ENCODE measurements at places on chromosomes 5 and 9. TPM values are rescaled to one million over a fixed set of nuclear protein-coding genes. Genes with fewer than 3 reads are reported as not detected.

SAPCD2 gene
- total RNA-seq, result 18.4 TPM

COL15A1 gene
- total RNA-seq, result 0.10 TPM

DNA sequence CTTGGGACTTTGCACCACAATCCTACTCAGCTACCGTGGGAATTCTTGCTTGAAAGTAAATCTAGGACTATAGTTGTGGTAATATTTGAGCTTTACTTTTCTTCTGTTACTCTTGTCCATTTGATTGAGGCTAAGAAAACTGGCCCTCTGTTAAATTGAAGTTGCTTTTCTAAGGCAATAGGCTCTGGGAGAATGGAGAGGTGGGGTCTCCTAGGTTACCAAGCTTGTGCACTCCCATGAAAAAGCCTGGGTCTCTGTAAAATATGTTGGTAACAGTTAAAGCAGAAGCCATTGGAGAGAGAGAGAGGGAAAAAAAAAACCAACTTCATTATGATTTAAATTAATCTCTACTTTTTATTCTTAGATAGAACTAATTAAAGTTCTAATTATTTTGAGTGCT lies 68.6 kb downstream of the RAI14 start:
- no peak overlapping the region for H3K4me3 ChIP-seq
- no peaks in the 10 kb centered on the region for H3K36me3 ChIP-seq
- no peak for DNase-seq
- no peak overlapping the region for H3K27ac ChIP-seq

- H3K36me3 ChIP-seq, result no peaks in the 10 kb centered on the region
- H3K4me3 ChIP-seq, result no peak overlapping the region
- peaks cover 9% of the 10 kb centered on the region for H3K4me1 ChIP-seq
- DNase-seq, result no peak
- no peaks in the 10 kb centered on the region for H3K27me3 ChIP-seq
Observed at GRCh38 chr9:37407468-37407867, 15.0 kb upstream of the GRHPR start.

DNA sequence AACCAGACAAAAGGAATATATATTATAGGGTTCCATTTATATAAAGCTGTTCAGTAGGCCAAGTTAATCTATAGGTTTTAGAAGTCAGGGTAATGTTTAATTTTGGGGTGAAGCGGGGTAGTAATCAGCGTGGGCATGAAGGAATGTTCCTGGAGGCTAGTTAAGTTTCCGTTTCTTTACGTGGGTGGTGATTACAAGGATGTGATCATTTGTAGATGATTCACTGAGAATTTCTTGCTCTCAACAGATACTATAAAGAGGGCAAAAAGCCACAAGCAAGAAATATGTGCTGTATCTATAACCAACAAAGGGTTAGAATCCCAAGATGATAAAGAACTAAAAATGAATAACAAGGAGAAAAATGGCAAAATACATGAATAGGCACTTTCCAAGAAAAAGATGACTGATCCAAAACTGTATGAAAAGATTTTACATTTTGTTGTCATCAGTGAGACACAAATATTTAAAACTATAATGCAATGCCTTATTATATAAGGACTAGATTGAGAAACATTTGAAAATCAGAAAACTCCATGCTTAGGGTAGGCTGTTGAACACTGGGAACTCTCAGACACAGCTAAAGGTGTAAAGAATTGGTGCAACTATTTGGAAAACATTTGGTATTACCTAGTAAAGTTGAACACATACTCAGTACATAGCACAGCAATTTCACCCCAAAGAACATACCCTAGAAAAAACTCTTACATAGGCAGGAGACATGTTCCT lies 224.3 kb upstream of the S1PR3 start:
- no peak for DNase-seq
- H3K4me3 ChIP-seq, result no peak overlapping the region
- no peaks in the 10 kb centered on the region for H3K4me1 ChIP-seq

DNA sequence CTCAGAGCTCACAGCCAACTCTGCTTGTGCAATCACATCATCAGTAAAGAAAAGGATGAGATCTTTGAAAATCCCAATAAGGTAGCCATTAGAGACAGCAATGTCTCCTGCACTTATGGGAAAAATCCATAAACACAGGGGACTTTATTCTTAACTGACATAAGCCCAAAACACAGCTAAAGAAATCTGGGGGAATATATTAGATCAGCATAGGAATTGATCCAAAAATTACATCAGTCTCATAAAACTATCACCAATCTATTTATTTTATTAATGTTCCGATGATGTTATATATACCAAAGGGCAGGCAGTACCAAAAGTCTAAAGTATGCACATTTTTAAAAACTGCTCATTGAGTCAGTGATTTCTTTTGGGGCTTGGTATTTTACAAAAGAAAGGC lies 6.9 kb downstream of the MRPS27 start:
- no peak overlapping the region for H3K4me3 ChIP-seq
- no peaks in the 10 kb centered on the region for H3K27me3 ChIP-seq
- H3K27ac ChIP-seq, result no peak overlapping the region
- H3K36me3 ChIP-seq, result no peaks in the 10 kb centered on the region

FRMD3 gene
- 14.5 TPM for total RNA-seq

DNA sequence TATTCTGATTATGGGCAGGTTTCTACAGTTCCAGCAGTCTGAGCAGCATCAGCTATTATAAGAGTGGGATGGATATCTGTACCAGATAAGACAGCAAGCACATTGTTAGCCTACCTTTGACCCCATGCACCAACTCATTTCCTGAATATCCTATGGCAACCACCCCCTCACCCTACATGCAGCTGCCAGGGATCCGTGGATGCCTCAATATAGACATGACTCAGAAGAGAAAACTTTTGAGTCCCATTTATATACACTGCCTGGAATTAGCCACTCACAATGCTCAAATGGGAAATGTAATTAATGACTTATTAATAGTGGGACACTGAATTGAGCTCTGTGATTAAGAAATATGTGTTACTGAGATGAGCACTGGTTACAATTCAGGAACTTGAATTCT lies 124.4 kb downstream of the SSBP2 start:
- no peak overlapping the region for H3K27ac ChIP-seq
- H3K36me3 ChIP-seq, result no peaks in the 10 kb centered on the region
- no peaks in the 10 kb centered on the region for H3K4me1 ChIP-seq

DNA sequence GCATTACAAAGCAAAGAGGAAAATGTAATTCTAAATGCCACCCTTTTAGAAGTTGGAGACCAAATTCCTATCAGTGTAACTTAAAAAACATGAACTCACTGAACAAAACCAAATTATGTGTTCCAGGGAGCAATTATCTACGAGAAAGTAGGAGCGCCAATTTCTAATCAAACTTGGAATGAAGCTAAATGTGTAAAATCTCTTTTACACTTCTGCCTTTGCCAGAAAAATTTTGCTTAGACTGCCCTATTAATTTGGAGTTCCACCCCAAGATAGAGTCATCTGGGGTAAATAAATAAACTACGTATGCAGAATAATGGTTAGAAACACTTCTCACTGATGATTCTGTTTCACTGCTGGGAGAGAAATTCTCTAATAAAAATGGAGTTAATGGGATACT lies 825.6 kb downstream of the MTRR start:
- no peaks in the 10 kb centered on the region for H3K27me3 ChIP-seq
- no peaks in the 10 kb centered on the region for H3K36me3 ChIP-seq
- DNase-seq, result no peak
- no peaks in the 10 kb centered on the region for H3K4me1 ChIP-seq

ACSL6 gene
- total RNA-seq, result 0.18 TPM

FGF18 gene
- total RNA-seq, result 1.7 TPM

DNA sequence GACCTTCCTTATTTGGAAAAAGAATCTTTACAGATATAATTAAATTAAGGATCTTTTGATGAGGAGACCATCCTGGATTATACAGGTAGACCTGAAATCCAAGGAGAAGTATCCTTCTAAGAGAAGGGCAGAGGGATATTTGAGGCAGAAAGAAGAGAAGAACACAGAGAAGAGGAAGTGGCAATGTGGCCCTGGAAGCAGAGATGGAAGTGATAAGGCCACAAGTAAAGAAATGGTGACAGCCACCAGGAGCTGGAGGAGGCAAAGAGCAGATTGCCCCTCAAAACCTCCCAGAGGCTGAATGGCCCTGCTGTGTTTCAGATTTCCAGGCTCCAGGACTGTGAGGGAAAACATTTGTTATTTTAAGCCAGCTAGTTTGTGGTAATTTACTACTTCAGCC lies 93.0 kb upstream of the ANKRD55 start:
- DNase-seq, result no peak
- no peak overlapping the region for H3K27ac ChIP-seq
- H3K4me3 ChIP-seq, result no peak overlapping the region
- peaks cover 4% of the 10 kb centered on the region for H3K4me1 ChIP-seq
- no peaks in the 10 kb centered on the region for H3K36me3 ChIP-seq

ARL10 gene
- 2.0 TPM for total RNA-seq

DNA sequence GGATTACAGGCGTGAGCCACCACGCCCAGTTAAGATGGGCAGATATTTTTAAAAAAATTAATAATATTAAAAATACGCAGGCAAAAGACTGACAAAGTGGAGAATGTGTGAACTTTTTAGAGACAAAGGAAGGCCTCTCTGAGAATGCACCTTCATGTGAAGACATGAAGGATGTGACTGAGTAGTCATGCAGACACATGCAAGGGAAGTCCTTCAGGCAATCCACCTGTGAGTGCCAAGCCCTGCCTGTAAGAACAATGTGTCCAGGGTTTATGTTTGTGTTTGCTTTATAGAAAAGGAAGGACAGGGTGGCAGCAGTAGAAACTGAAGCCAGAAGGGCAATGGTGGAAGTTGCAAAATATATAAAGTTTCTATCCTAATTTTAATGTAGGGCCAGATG lies 169.2 kb downstream of the EDIL3 start:
- H3K36me3 ChIP-seq, result no peaks in the 10 kb centered on the region
- no peaks in the 10 kb centered on the region for H3K4me1 ChIP-seq
- no peak overlapping the region for H3K4me3 ChIP-seq
- H3K27ac ChIP-seq, result no peak overlapping the region
- no peaks in the 10 kb centered on the region for H3K27me3 ChIP-seq

CRB2 gene
- total RNA-seq, result 0.05 TPM

GRCh38 chr5:134878403-134878802 lies 4.2 kb downstream of the TXNDC15 start:
- peaks cover 12% of the 10 kb centered on the region for H3K4me1 ChIP-seq
- no peak overlapping the region for H3K4me3 ChIP-seq
- no peak overlapping the region for H3K27ac ChIP-seq
- no peaks in the 10 kb centered on the region for H3K36me3 ChIP-seq
- no peaks in the 10 kb centered on the region for H3K27me3 ChIP-seq

- no peaks in the 10 kb centered on the region for H3K36me3 ChIP-seq
- peaks cover 24% of the 10 kb centered on the region for H3K4me1 ChIP-seq
- peak overlapping the region; percentile 46 for H3K4me3 ChIP-seq
- DNase-seq, result peak; percentile 22
Observed at GRCh38 chr9:38687389-38687842, 32.5 kb downstream of the FAM240B start.

SLC34A3 gene
- not detected for total RNA-seq

GRCh38 chr5:171855798-171856763 lies 70.5 kb downstream of the SMIM23 start:
- no peak overlapping the region for H3K4me3 ChIP-seq
- no peaks in the 10 kb centered on the region for H3K4me1 ChIP-seq
- H3K36me3 ChIP-seq, result no peaks in the 10 kb centered on the region
- no peak for DNase-seq

GRCh38 chr5:127299678-127300077 lies 9.1 kb downstream of the MEGF10 start:
- no peaks in the 10 kb centered on the region for H3K4me1 ChIP-seq
- no peak overlapping the region for H3K4me3 ChIP-seq
- no peak overlapping the region for H3K27ac ChIP-seq
- no peak for DNase-seq
- H3K27me3 ChIP-seq, result peaks cover 9% of the 10 kb centered on the region

- H3K27me3 ChIP-seq, result no peaks in the 10 kb centered on the region
- H3K36me3 ChIP-seq, result no peaks in the 10 kb centered on the region
- H3K27ac ChIP-seq, result no peak overlapping the region
- no peak for DNase-seq
- H3K4me3 ChIP-seq, result no peak overlapping the region
- H3K4me1 ChIP-seq, result no peaks in the 10 kb centered on the region
Observed at GRCh38 chr5:169652057-169652456, 15.0 kb downstream of the DOCK2 start.

DNA sequence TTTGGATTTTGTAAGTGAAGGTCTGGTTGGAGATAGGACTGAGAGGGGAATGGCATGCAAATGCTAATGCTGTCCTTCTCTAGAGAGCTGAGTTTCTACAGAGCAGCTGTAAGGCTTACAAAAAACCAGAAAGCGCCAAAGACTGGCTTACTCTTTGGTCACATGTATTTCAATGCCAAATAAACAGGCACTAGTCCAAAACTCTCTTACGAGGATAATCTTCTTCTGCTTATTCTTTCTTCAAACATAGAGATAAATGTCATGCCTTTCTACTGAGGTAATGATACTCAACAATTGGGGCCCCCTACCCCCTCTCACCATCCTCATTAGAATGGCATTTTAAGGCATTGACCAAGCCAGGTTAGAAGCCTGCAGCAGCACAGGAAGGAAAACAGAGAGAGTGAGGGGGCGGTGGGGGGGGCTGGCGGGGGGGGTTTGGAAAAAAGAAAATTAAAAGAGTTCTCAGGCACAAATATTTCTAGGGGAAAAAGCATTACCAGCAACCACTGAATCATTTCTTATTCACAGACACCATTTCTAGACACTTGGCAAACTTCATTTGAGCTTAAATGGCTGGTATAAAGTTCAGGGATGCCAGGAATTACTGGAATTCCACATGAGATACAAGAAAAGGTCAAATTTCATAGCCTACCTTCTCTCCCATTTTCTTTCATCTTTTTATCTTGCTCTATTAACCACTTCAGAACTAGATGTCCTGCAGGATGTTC lies 34.0 kb downstream of the PUM3 start:
- no peak for DNase-seq
- no peaks in the 10 kb centered on the region for H3K36me3 ChIP-seq

KIF24 gene
- 7.2 TPM for total RNA-seq

DNA sequence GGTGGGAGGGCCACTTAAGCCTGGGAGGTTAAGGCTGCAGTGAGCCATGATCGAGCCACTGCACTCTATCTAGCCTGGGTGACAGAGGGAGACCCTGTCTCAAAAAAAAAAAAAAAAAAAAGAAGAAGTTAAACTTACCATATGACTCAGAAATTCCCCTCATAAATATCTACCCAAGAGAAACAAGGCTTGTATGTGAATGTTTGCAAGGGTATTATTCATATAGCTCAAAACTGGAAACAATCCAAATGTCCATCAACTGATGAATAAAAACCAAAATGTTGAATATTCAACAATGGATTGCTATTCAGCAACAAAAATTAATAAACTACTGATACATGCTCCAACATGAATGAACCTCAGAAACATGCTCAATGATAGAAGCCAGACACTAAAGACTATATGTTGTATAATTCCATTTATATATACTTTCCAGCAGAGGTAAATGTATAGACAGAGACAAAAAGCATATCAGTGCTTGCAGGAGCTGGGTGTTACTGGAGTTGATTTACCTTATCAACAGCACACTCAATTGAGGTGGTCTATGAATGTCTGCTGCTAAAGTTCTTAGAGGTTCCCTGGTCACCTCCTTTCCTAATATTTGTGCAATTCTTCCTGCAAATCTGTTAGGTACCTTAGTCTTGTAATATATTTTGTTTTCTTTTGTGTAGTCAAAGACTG lies 5.3 kb upstream of the SREK1 start:
- H3K36me3 ChIP-seq, result no peaks in the 10 kb centered on the region
- peaks cover 8% of the 10 kb centered on the region for H3K4me1 ChIP-seq
- no peak overlapping the region for H3K4me3 ChIP-seq
- DNase-seq, result no peak
- no peak overlapping the region for H3K27ac ChIP-seq
